ENCODE measurements at places on chromosomes 11 and 22.

- DNase-seq, result no peak
Measured at GRCh38 chr11:111878385-111878848, 548 bp downstream of the FDXACB1 start.

DNA sequence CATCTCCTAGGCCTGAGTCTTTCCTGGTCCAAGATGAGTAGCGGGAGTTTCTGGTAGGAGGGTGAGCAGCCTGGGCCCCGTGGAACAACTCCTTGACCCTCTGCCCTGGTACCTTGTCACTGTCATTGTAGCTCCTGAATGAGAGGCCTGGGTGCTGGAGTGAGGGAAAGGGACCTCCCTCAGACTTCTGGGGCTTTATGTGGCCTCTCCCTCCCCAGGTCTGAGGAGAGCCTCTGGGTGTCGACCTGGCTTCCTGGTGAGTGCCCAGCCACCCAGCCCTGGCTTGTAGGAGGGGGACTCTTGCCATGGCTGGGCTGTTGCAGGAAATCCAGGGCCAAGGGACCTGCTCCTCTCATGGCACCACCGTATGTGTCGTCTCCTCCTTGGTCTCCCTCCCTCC is 3.9 kb downstream of the P2RY2 start:
- DNase-seq, result no peak

DNA sequence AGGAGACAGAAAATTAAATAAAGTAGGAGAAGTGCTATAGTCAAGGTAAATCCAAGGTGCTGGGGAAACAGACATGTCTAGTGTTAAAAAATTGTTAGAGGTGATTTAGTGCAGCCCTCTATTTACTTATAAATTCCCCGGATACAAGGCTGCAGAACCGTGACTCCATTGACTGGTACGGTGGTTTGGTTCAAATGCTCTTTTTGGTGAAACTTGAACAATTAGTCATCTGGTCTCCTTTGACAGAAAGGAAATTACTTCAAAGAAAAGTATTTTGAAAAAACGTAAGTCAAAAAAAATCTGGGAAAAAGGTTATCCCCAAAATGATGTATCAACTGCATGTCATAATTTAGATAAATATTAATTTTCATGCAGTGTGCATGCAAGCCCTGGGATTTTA is 399.2 kb downstream of the CNTN5 start:
- no peak for DNase-seq

DNA sequence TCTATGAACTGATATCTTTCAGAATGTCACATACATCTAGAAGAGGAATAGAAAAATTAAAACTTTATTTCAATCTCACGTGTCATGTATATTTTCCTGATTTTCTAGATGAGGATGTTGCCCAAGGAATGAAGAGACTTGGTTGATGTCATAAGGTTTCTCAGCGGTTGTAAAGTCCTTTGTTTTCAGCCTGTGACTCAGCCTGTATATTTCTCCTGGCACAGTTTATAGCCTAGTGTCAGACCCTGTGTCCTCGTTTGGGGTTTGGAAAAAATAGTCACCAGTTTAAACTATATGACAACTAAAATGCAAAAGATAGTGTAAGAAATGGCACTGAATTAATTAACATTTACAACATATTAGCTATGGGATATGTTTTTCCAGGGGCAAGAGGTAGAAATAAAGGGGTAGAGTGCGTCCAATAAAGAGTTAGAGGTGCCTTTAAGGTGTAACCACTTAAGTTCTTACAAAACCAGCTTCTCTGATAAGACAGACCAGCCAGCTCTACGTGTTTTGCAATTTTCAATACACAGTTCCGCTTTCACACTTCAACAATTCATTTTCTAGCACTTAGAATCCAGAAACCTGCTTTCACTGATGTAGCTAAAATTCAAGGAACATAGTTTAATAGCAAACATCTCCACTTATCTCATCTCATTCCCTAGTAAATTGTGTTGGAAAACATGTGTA is 1432.6 kb upstream of the TENM4 start:
- no peak for DNase-seq

- no peak for DNase-seq
Measured at GRCh38 chr11:112719736-112720525, 241.3 kb upstream of the NCAM1 start.

- no peak for DNase-seq
Measured at GRCh38 chr11:36095716-36096115, 151.9 kb downstream of the LDLRAD3 start.

DNA sequence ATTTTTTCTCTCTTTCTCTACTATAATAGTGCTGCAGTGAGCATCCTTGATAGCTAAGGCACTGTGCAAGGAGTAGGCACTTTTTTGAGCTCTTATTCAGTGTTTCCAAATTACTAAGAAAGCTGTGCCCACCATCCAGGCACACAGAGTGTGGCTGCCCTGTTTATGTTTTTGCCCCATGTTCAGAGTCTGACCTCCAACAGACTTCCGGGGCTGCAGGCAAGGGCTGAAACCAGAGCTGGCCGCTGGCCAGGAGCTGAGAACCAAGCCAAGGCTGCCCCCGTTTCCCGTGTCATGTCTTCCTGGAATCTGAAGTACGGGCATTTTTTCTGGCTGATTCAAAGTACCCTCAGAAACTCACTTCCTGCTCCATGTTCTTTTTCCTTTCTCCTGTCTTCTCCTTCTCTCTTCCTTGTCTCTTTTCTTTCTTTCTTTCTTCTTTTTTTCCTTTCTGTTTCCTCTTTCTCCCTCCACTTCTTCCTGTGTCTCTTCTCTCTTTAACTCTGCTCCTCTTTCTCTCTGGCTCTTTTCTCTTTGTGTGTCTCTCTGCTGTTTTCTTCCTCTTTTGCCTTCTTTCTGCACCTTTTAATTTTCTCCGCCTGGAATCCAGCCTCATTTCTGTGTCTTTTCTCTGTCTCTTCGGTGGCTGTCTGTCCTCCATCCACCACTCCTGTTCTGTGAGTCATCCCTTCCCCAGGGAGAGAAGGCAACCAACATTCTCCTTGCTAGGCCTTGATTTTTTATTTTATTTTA is 17.0 kb upstream of the KCTD14 start:
- DNase-seq, result peak; percentile 54

DNA sequence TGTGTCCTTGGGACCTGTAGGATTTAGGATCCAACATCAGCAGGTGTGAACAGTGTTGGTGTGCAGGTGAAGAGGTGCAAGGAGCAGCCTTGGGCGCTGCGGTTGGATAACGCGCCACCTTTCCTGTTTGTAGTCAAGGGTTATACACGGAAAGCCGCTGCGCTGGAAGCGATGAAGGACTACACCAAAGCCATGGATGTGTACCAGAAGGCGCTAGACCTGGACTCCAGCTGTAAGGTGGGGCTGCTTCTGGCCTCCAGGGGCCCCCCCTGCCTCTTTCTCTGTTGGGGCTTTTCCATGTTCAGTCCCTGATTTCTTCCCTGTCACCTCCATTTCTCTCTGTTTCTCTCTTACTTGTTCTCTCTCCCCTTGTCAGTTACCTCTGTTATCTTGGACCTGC is 3.5 kb upstream of the FERMT3 start:
- DNase-seq, result no peak

GRCh38 chr11:117769533-117769932 is 27.5 kb downstream of the DSCAML1 start:
- DNase-seq, result no peak

GRCh38 chr22:40346185-40347118 is at the start of gene ADSL:
Gene ADSL, plus strand, starts transcription at chr22:40346500. Its CDS starts 59 bp downstream, at chr22:40346559.
- peak; percentile 92 for DNase-seq

- DNase-seq, result no peak
Measured at GRCh38 chr22:41351011-41351410, 30.7 kb upstream of the TEF start.

DNA sequence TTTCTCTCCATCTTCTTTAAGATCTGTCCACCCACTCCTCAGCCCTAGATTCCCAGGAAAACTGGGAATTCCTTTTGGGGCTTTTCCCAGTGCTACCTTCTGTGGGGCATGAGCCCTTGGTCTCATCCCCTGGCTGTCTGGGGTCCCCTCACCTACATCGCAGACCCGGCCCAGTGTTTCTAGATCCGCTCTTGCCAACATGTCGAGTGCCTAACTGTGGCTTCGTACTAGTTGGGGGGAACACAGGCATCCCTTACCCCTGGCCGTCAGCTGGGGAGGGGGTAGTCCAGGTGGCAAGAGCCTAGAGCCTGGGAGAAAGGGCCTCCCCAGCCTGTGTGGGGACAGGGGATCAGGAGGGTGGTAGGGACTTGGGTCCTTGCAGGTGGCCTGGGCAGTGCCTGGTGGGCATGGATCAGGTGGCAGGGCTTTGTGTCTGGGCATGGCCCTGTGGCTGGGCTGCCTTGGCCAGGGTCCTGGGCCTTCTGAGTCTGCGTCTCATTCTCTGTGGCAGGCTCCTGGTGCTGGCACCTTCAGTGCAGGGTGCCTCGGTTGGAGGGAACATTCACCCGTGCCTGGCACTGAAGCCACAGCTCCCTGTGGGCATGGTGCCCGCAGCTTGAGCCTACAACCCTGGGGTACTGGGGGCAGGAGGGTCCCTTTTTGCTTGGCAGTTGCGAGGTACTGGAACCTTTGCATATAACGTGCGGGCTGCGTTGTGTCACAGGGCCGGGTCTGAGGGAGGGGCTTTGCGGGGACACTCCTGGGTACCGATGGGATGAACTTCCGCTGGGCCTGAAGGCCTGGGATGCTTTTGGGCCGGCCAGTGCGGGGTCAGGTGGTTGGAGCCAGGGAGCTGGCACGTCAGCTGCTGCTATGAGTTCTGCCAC is 4.1 kb downstream of the KCNQ1 start:
- no peak for DNase-seq

GRCh38 chr11:34034053-34034452 is 17.5 kb upstream of the CAPRIN1 start:
- DNase-seq, result no peak

DNA sequence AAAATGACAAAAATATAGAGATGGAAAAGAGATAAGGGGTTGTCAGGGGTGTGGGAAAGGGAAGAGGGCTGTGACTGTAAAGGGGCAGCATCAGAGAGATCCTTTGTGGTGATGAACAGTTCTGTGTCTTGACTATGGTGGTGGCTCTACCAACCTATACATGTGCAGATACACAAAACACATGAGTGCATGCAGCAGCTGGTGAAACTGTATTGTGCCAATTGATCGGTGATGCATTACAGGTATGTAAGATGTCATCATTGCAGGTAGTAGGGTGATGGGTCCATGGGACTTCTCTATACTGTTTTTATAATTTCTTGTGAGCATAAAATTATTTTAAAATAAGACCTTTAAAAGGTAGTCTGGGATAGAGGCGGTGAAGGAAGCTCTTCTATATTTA is 24.1 kb upstream of the ZDHHC13 start:
- no peak for DNase-seq

DNA sequence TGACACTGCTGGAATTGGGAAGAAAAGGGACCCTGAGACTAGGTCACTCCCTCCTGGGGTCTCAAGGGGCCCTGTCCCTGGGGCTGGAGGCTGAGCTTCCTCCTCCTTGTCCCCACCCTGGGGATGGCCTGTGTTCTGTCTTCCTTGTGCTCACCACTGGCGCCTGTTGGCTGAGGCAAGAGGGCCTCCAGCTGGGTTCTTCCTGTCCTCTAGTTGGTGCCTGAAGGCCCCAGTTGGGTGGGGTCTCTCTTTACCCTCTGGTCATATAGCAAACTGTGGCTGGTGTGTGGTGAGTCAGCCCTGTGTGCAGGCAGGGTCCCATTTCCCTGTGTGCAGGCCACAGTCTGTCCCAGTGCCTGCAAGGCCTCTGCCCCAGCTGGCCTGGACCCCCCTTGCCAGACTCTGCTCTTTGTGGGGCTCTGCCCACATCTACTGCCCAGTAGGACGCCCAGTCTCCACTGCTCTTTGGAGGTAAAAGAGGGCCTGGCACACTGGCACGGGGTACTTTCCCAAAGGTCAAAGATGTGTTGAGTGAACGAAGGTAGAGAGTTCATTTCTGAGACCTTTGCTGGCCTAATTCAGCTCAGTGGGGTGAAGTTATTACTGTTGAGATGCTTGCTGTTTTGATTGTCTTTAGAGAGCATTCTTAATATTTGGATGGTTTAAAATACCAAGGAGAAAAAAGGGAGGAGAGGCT is 55.1 kb upstream of the CLDN5 start:
- no peak for DNase-seq

DNA sequence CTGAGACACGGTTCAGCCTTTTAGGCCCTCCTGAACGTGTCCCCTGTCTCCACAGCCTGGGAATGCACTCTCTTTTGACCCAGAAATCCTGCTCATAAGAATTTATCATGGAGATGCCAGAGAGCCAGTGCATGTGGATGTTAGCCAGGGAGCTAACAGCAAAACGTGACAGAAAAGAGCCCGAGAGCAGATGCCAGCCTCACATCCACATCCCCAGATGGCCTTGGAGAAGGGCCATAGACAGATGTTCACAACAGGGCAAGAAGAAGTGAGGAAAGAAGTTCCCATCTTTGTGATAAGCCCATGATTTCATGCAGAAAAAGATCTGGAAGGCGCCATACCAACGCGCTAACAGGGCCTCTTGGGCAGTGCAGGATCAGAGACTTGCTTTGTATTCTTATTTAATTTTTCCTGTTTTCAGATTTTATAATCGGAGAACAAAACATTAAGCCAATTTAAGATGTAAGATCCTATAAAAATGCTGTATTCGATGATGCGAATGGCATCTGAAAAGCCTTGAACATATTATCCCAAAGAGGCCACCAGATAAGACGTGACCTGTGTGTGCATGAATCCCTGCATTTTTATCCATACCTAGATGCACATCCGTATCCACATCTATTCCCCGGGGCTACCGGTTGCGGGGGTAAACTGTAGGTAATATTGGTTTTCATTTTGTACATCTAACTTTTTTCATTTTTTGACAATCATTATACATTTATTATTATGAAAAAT is 48.7 kb downstream of the IGLL5 start:
- no peak for DNase-seq

DNA sequence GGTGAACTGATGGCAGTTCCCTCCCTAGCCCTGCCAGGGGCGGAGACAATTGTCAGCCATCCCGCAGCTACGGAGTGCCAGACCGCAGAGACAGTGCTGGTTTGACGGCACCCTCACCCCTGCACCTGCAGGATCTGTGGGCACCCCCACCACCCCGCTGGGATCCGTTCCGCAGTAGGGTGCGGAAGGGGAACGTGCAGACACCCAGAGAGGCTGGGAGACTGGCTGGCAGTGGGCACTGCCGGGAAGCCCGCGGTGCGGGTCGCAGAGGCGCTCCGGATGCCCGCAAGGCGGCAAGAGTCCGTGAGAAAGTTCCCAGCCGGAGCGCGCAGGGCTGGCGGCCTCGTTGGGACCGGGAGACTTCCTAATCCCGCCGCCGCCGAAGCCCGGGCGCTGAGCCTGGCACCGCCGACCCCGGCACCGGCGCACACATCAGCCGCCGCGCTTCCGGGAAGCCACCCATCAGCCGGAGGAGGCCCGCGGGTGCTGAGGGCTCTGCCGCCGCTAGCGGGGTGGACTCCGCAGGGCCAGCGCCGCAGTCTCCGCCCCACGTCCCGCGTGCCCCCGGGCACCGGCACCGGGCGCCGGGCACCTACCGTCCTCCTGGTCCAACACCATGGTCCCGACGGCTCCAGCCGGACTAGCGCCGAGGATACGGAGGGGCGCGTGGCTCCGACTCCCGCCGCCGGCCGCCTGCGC is 4.3 kb upstream of the LMO1 start:
- no peak for DNase-seq

GRCh38 chr11:108516125-108516524 is 17.9 kb upstream of the POGLUT3 start:
- no peak for DNase-seq

DNA sequence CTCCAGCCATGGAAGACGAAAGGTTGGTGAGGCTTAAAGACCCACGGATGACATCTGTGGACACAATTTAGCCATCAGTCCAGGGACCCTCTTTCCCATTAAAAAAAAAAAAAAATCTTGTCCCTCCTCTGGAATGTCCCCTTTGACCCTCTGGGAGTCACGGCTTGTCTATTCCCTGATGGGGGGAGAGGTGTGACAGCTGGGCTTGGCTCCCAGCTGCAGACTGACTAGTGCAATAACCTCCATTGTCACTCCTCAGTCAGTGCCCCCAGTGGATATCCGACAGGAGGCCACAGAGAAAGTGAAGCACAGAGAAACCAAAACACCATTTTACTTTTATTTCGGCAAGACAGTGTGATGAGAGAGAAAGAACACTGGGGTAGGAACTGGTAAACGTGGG is 2.7 kb upstream of the VSIG2 start:
- DNase-seq, result no peak
